ENCODE measurements at places on chromosomes 5 and 9.

GRCh38 chr9:31030741-31031202, 1353.7 kb upstream of the ACO1 start:
- no peak for DNase-seq

DNA sequence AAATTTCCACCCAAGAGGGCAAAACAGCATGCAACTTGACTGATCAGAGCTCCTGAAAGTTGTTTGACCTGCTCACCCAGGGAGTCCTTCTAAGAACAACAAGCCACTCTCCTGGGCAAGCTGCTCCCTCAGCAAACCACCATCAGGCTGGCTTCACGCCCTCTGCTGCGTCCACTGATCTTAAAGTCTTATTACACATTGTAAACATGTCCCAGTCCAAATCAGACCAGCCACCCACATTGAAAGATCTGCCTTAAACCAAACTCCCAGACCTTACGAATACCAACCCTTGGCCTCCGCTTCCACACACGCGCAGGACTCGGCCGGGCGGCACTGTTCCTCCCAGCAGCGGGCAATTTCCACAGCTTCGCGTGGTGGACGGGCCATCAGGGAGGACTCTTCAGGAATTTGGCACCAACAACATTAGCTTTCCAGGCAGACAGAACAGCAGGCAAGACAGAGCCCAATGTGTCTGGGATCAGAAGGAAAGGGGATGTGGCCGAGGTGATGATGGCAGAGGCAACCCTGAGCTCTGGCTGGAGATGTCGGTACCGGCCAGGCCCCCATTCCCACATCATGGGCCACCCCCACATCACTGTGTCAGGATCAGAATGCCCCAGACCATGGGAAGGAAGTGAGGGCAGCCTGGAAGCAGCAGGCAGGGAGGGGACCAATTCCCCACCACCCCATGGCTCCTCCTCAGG, 56.8 kb downstream of the SEMA4D start:
- DNase-seq: no peak

DNA sequence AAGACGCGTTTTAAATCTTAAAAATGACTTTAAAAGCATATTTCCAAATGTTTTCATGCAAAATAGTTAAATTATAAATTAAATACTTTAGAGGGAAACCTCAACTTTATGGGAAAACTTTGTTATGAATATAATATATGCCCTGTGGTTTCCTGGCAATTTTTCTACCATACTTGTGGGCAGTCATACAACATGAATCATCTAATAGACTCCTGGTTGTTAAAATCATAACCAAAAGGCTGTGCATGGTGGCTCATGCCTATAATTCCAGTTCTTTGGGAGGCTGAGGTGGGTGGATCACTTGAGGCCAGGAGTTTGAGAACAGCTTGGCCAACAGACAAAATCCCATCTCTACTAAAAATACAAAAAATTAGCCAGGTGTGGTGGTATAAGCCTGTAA, 18.2 kb downstream of the ATP10B start:
- no peak for DNase-seq

GRCh38 chr9:35793461-35793860, 2.1 kb downstream of the NPR2 start:
- DNase-seq: no peak

DNA sequence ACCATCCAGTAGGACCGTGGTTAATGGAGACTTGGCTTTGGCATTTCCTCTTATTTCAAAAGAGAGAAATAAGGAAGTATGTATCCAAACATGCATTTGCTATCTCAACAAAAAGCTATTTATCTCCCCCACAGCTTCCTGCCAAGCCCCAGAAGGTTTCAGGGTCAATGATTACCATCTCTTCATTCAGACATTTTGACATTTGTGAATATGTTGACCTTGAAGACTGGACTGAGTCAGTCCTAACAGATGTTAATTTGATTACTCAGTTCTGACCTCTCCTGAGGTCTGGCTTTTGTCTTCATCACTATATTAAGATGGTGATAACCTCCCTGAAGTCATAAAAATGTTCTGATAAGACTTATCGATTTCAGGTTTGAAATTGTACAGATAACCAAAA, 479.4 kb downstream of the AGTPBP1 start:
- no peak for DNase-seq

GRCh38 chr9:107218829-107219485, 64.1 kb upstream of the RAD23B start:
- no peak for DNase-seq

DNA sequence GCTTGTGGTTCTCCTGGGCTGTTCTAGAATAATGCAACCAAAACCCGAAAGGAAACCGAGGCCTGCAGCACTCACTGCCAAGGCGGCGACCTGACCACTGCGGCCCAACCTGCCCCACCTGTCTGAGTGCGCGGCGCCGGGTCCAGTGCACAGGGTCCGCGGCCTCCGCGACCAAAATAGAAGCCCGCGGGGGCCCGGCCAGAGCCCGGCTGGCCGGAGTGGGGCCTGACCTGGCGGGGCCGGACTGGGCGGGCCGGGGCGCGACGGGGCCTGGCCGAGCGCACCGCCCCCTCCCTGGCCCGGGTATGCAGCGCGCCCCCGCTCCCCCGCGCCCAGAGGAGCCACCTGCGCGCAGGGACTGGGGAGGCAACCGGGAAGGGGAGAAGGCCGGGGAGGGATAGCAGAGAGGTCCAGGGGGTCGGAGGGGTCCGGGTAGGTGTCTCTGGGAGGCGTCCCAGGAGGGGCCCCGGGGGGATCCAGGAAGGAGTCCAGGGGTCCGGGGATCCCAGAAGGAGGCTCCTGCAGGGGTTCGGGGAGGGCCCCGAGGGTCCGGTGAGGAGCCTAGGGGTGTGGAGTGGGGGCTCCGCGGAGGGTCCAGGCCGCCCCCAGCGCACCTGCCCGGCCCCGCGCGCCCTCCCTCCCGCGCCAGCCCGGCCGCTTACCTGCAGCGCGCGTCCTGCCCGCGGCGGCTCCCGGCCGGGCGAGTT, 503 bp downstream of the SEMA4D start:
- DNase-seq: no peak

DNA sequence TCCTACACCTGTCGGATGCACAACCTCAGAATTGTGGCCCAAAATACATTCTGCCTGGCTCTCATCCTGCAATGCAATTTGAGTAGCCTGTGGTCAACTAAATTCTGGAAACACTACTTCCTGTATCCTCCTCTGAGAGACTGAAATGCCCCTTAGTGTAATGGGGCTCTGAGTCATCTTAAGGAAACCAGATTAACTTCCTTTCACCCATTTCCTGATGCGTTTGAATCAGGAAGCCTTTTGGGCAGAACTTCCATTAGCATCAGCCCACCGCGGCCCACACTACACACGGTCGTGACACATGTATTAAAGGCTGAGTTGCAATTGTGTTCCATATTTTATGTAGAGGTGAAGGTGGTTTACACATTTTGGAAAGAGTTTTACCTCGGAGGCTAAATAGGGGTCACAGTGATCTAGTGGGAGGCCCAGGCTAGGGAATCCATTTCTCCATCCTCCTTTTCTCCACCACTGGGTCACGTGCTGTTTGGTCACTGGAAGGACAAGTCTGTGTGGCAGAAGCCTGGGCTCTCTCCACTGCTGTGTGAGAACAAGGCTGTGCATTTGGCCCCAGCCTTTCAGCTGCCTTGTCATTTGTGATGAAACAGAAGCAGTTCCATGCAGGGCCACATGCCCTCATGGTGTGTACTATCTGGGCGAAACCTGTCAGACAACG, 55.9 kb downstream of the DAP start:
- DNase-seq: no peak

DNA sequence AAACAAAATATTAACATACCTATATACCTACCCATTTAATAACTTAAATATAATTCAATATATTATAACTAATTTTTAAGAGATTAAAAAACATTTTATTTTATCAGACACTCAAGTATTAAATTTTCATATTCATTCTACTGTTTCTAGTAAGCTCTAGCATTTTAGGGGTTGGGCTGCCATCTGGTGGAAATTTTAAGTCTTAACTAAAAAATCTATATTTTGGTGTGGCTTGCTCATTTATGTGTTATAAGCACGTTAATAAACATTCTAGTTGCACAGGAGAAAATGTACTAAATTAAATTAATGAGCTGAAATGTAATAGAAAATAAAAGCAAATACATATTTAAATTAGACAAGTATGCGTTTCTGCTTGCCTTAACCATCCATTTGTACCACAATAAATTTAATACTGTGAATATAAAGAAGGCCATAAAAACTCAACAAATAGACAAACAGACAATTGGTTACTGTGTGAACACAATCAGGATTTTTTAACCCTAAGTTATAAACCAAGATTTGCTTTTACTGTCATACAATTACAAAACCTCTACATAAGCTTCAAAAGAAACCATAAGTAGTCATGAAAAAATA, 1728.3 kb upstream of the CDH9 start:
- no peak for DNase-seq

- no peak for DNase-seq
Measured at GRCh38 chr5:160119905-160120266, 636 bp upstream of the PWWP2A start.

DNA sequence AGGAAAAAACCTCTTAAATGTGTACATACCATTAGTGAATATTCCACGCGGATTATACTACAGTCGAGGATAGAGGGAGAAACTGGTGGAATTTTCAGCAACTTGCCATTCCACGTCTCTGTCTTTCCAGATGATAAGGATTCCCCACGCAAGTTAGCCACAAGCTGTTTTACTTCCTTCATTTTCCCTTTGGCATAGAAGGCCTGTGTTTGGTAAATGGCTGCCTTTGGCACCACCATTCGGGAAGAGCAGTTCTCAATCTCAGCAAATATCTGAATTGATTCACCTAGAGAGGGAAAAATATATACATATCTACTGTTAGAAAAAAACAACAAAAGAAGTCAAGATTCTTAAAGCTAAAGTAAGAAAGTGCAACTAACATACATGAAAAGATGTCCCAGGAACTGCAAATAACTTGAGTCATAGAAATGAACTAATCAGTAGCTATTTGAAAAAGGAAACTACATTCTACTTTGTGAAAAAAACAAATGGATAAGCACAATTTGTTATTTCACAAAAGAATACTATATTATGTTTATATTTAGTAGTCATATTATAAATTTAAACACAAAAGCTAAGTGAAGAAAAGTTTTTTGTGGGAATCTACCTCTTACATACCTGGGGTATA, 8.1 kb downstream of the ARRDC3 start:
- DNase-seq: no peak

DNA sequence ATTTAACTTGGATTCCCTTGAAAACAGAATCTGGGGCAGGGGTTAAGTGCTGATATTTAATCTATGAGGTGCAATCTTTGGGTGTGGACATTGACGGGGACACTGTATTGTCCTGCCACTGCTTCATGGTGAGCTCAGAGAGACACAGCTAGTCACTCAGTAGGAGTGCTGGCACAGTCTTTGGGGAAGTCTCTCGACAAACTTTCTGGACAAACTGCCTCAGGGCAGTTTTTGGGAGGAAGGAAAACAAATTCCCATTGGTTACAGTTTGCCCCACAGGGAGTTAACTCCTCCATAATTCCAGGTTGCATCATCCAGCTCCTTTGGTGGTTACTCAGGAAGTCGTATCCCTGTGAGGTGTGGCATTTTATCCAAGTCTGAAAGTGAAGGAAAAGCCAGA, 17.9 kb downstream of the HNRNPK start:
- no peak for DNase-seq

DNA sequence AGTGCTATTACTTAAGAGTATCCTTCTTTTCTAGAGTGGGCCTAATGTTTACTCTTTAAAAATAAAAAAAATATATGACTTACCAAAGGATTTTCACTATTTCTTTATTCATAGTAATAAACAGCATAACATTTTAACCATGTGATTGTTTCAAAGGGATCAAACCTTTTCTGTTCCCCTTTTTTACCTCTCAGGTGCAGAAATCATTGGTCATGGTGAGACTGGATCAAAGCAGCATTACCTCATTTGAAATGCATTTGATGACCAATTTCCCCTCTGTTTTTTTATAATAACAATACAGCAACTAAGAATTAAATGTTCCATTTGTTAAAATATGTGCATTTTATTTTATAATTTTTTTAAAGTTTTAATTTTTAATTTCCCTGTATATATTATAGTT, 598.0 kb upstream of the RGMB start:
- no peak for DNase-seq

- no peak for DNase-seq
Measured at GRCh38 chr5:127447827-127448226, 69.6 kb upstream of the PRRC1 start.

DNA sequence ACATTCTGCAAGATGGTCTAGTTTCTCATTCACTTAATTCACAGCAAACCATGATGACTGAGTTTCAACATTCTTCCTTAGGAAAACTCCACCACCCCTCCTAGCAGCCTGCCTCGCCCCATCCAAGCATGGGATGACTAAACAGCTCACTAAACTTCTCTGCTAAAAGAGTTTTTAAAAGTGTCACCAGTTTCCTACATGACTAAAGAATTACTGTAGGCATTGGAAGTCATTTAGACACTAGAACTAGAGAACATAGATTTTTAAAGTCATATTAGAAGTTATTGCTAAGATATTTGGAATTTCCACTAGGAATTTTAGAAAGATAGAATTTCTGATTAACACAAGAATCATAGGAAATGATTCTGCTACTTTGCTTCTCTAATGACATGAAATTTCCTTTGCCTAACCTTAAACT, 5.5 kb upstream of the ESM1 start:
- DNase-seq: no peak

GRCh38 chr9:12875191-12875590, 100.4 kb downstream of the LURAP1L start:
- DNase-seq: no peak

DNA sequence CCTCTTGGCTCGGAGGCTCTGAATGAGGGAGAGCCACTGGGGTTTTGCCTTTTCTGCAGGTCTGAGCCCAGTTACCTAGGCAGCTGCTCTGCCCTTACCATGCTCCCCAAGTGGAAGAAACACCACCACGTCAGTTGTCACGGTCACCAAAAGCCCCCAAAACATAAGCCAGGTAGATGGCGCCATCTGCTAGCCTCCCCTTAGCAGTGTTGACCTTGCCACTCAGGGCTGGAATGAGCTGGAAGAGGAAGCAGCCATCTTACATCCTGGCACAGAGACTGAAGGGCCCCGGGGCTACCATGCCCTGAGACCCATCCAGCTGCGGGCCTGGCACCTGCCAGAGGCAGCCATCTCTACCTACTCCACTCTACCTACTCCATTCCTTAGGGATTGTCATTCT, 7.4 kb downstream of the ZER1 start:
- DNase-seq: no peak

GRCh38 chr5:112239996-112240395, 179.1 kb downstream of the EPB41L4A start:
- DNase-seq: no peak
